Hematopoietic multipotent progenitor cell treated with erythropoietin and hydrocortisone succinate and interleukin-3 and kit ligand, for 15 days (in vitro differentiated cells): ENCODE measurements at places on chromosomes 12 and 14.

GRCh38 chr12:1034243-1034642 is 43.2 kb downstream of the ERC1 start:
- DNase-seq, result no peak

DNA sequence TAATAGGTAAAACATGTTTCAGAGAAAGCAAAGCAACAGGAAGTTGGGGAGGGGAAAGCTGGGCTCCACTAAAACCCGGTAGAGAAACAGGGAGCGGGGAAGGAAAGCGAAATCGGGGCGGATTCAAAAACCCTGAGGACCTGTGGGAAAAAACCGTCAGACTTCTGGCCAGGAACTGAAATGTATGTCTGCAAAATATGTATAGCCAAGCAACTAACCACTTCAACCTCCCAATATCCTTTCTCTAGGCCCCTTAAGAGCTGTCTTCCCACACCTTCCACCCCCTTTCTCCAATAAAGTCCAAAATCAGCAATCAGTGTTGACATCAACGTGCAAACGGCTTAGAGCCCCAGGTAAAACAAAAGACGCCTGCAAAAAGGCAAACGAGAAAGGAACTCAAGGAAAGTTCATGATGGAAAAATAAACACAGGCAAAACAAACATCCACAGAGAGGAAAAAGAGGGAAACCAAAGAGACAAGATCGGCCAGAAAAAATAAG is 32.8 kb downstream of the SIX1 start:
- DNase-seq, result no peak

DNA sequence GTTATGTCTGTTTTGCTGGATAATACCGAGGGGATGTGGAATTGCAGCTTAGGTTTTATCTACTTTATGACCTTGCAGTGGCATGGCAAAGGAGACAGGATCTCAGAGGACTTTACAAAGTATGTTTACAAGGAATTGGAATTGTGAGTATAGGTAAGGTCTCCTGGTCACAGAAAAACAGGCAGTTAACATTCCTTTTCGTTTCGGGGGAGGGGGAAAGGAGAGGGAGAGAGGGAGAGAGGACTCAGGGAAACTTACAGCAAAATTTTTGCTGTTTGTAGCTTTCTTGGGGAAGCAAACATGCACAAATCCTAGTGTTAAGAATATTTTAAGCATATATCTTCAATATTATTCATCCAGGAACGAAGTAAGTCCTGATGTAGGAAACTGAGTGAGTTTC is 590.5 kb upstream of the LRFN5 start:
- DNase-seq, result no peak

- DNase-seq, result no peak
Measured at GRCh38 chr12:10705655-10706054, 17.5 kb downstream of the YBX3 start.

DNA sequence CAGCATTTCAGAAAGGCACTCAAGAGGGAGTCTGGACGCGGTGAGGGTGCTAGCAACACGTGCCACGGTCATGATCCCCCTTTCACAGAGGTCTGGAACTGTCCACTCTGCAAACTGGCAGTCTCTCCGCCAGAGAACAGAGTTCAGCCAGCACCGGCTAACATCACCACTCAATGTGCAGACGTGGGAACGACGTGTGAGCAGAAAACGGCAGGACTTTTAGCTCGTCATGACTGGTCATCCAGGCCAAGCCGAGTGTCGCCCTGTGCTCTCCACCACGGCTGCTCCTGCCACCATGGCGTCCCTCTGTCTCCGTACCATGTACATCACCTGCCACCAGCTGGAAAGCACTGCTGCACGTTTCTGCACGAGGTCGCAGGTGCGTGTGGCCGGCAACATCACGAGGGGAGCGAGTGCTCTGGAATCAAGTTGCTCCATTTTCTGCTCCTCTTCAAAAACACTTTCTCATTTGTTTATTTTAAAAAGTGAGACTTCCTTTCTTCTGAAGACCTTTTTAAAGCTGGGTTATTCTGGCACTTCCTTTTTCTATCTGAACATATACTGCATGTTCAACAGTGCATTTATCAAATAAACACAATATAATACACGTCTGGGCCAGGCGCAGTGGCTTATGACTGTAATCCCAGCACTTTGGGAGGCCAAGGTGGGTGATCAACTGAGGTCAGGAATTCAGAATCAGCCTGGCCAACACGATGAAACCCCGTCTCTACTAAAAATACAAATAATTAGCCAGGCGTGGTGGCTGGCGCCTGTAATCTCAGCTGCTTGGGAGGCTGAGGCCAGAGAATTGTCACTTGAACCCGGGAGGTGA is 28.0 kb downstream of the SLC15A4 start:
- DNase-seq, result no peak

GRCh38 chr12:67928621-67929383 is 60.4 kb upstream of the IFNG-AS1 start:
- DNase-seq, result no peak

DNA sequence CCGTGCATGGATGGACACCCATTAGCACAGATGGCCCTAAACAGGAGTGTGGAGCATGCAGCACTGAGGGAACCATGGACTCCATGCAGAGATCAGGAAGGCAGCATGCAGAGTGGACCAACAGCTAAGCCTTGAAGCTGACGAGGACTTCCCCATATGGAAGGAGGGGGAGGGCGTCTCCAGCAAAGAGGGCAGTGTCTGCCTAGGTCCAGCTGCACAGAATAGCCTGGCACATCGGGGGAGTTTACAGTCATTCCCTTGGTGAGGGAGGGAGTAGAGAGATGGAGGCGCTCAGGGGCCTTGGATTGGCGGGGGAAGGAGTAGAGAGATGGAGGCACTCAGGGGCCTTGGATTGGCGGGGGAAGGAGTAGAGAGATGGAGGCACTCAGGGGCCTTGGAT is 64.5 kb downstream of the ANKRD9 start:
- DNase-seq, result no peak

- no peak for DNase-seq
Measured at GRCh38 chr12:64008596-64008995, 164.1 kb downstream of the SRGAP1 start.

DNA sequence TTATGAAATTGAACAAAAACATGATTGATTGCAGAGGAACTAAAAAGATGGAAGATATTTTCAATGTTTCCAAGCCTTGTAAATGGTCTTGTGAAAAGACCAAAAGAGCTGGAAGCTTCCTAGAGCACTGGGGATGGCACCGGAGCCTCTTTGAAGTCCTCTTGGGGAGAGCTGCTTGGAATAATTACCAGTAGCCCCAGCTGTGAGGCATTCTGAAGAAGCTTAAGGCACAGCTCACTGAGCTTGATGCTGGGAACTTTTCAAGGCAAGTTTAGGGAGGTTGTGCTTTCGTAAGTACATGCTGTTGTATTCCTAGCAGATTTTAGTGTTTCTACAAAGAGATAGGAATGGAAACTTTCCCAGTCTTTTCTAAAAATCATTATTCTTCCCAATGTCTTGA is 13.9 kb downstream of the PDZRN4 start:
- no peak for DNase-seq

DNA sequence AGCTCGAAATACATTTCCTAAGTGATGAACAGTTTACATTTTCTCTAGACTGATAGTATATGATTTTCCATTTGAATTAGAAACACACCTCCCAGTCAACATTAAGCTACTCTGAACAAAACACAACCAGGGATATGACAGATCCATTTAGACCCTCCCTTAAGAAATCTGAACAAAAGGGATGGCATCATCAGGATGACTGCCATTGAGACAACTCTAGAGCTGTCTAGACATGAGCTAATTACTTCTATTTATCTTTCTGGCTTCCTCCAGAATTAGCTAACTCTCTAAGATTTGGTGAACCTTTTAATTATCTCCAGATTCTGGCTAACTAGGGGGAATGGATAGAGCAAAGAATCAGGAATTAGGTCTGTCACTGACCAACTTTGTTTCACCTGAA is 92.9 kb upstream of the IGF1 start:
- no peak for DNase-seq

DNA sequence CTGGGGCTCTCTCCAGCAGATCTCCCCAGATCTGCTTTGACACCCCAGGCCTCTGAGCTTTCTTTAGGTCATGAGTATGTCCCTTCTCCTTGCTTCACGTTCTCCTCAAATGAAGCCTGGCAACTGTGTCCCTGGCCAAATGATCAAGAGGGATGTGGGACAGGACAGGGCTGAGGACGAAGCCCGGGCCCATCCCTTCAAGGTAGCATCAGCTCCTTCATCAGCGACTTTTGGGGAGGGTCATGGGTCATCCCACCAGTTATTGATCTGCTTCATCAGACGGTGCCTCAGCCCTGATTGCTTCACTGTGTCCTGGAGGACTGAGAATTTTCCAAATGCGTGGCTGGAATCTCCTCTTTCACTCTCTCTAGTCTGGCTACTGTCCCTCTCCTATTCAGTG is 32.3 kb downstream of the ACADS start:
- DNase-seq, result no peak

DNA sequence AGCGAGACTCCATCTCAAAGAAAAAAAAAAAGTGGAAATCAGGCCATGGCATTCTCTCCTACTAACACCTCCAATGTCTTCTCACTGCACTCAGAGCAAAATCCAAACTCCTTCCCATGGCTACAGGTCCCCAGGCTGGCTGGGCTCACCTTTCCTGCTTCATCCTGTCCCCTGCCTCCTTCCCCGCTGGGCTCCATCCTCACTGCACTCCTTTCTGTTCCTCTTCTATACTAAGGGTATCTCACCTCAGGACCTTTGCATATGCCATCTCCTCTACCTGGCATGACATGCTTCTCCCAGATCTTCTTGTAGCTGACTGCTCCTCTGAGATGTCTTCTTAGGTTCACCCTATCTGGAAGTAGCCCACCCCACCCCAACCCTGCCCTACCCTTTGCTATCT is 111.1 kb downstream of the DPF3 start:
- no peak for DNase-seq

GRCh38 chr12:42128327-42128726 is 16.3 kb downstream of the GXYLT1 start:
- no peak for DNase-seq

DNA sequence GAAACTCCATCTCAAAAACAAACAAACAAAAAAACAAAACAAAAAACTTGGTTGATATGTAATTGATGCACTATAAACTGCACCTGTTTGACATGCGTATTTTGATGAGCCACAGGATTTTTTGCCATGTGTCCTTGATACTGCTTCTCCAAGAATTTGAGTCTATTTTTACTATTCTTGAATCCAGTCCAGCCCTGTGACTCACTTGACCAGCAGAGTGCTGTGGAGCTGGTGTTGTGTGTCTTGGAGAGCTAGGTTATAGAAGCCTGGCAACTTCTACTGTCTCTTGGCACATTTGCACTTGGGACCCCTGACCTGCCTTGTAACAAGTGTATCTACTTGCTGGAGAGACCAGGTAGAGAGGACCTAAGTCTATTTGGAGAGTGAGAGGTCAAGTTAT is 52.0 kb downstream of the KLRG1 start:
- no peak for DNase-seq

DNA sequence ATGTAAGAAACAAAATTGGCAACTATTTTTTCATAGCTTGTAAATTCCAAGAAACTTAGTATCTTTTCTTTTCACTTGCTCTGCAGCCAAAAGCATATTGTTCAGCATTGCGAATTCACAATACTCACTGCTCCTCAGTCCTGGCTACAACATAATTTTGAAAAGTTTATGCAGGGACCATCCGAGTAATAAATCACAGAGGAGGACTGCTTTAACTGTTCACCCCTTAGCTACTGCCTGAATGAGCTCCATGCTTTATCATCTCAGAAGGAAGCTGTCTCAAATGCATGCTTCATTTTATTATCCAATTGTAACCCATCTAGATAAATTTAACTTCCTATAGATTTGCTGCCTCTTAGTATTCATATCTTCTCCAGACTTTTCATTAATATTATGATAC is 827.8 kb downstream of the DIO2 start:
- no peak for DNase-seq

GRCh38 chr12:800401-800800 is 48.0 kb downstream of the WNK1 start:
- no peak for DNase-seq

DNA sequence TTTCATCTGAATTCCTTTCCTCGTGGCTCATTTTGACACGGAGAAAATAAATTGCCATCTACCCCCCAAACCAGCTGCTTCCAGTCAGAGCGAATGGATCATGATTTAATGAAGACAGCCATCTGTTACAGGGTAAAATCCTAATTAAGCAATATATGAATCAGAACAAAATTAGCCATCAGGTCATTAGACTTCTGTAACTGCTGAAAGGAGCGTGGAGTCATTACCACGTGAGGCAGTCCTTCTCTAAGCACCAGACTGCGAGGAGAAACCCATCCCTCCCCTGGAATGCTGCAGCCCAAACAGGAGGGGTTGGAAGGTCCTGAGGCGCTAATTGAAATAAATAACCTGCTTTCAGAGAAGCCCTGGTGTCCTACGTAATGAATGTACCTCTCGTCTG is 51.1 kb upstream of the TCL1A start:
- no peak for DNase-seq

DNA sequence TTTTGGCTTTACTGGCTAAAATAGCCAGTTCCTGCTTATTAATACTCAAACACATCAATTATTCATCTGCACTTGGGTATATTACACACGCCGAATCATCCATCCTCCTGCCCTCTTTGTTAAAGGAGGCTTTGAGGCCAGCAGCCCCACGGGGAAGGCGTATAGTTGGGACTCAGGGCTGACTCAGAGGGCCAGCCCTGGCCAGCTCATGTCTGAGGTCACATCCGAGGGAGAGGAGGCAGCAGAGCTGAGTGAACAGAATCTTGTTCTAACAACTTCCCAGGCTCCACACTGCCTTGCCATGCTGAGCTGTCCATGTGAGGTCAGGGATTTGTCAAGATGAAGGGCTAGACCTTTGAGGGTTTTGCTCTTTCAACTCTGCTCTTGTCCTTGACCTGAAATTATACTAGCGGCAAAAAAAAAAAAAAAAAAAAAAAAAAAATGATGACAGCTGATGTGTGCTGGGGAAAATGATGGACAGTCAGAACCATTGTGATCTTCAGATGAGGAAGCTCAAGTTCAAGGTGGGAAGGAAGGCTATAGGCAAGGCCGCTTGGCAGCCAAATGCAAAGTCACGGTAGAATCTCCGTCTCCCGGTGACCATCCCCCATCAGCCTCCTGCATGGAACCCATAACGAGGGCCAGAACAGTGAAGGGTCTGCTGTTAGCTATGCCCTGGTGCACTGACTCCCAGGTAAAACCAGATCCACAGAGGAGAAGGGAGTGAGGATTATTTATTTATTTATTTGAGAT is 12.5 kb upstream of the MARK3 start:
- DNase-seq, result peak; percentile 54

DNA sequence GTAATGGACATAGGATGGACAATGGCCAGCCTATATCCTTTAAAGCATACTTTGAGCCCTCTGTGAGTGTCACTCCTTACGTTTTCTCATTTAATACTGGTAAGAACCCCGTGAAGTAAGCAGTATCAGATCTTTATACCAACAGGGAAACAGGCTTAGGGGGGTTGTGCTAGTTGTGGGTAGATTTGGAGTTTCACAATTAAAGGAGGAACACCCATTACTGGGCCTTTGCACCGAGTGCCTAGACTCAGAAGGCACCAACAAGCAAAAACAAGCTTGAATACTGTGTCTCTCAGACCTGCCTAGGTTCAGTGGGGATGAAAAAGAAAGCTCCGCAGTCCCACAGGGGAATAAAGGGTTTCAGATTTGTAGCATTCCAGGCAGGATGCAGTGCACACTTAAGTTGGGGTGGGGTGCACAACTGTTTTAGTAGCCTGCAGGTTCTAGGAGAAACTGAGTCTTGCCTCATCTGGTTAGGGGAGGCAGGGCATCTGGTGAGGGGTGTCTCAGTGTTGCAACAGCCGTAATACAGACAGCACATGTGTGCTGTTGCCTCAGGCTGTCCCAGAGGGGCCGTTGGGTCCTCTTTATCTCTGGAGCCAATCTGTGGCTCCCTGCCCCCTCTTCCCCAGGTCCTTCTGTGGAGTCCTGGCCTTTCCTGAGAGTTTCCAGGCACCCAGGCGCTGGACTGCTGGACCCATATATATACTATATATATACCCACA is 51.2 kb downstream of the IRAK3 start:
- DNase-seq, result no peak

GRCh38 chr12:130455161-130455560 is 117.5 kb downstream of the PIWIL1 start:
- no peak for DNase-seq
